ENCODE measurements at places on chromosomes 1 and 21.

DNA sequence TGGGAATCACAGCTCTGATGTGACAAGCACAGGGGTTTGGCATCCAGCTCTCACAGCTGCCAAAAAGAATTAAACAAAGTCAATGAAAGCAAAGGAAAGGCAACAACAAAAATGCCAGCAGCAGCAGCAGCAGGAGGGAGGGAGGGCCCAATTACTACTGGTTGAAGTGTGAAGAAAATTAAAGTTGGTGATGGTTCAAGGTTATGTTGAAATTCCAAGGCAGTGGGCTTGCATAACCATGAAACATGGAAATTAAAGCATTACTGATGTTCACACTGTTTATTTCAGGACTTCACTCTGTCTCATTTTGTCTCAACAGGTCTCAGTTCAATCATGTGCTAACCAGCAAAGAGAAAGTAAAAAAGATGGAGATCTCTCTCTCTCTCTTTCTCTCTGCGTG lies 220.3 kb upstream of the LYPLAL1 start:
- no peak for DNase-seq

GRCh38 chr1:27102134-27102706 lies 52.7 kb downstream of the SLC9A1 start:
- DNase-seq: no peak

DNA sequence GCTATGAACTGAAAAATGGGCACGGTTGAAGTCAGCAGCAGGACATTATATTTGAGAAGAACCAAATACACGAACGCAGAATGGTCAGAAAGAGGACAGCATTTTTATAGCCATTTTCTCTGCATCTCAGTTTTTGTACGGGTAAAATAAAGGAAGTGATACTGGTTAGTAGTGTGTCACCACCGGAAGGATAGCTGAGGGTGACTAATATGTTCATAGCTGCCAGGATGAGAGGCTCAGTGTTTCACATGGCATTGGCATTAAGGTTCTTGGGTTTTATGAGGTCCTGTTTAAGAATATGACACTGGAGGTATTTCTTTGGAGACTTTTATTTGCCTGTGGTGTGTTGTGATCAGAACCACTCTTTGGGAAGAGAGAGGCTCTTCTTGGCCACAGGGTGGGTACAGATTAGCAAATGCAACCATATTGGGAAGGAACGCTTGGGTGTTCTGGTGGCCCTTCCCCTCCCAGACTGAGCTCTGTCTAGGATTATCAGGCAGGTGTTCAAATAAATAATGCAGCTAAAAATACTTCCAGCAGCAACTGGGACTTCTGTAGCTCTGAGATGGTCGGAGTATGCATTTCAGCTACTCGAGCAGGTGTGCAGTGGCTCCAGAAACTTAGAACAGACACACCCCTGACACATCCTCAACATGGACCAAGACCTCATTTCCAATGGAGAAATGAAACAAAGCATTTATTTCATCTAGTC lies 158.2 kb downstream of the PBX1 start:
- no peak for DNase-seq

GRCh38 chr1:51686450-51686849 lies 69.6 kb downstream of the OSBPL9 start:
- no peak for DNase-seq

DNA sequence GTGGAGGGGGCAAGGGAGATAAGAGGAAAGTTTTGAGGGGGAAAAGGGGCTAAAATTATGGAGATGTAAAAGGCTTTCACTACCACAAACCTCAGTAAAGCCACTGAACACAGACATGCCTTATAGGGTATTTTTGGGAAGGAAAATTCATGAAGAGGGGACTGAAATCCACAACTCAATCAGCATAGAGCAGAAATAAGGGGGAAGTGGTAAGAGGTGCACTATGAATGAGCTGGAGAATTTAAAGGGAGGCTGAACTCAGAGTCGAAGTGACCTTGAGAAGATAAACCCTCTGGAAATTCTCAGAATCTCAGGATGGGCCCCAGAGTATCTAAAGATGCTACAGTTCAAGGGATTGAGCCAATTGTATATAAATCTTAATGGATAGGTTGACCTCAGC lies 15.3 kb downstream of the RHEX start:
- no peak for DNase-seq
